Right ventricle myocardium inferior (tissue), 1 donor: ENCODE measurements at places on chromosomes 6 and 20.
A peak's percentile ranks its signal among the peaks of the same experiment; 100 is the strongest.

DNA sequence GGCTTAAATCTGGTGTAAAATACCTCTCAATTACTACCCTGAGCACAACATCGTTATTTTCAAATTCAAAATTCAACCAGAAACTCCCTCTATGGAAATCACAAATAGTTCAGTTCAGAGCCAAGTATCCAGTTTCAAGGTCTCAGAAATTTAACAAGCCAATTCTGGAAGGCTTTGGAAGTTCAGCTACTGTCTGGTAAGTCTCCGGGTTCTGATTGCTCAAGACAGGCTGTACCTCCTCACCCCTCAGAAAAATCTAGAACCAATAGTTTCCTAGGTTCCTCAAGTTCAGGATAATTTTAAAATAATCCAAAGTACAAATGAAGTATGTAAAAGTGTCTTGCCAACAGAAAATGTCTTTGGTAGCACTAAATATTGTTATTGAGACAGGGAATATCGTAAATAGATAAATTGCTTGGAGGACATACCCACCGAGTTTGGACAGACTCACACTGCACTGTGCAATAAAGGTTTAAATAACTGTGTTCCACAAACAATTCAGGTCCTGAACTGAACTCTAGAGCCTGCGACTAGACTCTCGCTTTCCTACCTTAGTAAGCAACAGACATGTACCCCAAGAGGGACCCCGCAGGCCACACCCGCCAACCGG, 729 bp downstream of the ATG5 start:
- no peak for DNase-seq

GRCh38 chr6:30470968-30471367, 18.3 kb upstream of the HLA-E start:
- DNase-seq = no peak

DNA sequence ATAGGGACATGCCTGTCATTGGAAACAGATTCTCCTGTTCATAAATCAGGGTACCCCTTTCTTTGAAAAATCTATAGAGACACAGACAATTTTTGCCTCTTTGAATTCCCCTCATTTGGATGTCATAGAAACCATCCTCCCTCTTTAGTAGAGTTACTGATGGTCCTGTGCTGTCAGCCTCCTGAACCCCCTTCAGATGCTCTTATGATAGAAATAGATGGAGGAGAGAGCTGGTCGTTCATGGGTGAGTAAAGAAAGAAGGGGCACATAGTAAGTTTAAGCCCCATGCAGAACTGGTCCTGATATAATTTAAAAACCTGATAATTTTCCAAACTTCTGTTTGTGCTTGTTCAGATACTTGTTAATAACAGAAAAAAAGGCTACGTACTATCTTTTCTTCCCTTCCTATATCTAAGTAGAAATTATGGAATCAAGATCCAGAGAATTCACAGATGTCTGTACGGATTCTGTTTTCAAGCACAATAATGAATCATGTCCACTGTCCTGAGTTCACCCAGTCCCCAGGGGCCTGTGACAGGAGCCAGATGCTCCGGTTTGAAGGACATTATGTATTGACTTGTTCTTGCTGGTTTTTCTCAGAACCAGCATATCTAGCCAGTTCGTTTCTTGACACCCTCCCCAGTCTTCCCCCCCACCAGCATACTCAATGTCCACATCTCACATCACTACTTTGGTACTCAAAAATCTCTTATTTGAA, 78.1 kb downstream of the NCOA7 start:
- DNase-seq = peak; percentile 82

DNA sequence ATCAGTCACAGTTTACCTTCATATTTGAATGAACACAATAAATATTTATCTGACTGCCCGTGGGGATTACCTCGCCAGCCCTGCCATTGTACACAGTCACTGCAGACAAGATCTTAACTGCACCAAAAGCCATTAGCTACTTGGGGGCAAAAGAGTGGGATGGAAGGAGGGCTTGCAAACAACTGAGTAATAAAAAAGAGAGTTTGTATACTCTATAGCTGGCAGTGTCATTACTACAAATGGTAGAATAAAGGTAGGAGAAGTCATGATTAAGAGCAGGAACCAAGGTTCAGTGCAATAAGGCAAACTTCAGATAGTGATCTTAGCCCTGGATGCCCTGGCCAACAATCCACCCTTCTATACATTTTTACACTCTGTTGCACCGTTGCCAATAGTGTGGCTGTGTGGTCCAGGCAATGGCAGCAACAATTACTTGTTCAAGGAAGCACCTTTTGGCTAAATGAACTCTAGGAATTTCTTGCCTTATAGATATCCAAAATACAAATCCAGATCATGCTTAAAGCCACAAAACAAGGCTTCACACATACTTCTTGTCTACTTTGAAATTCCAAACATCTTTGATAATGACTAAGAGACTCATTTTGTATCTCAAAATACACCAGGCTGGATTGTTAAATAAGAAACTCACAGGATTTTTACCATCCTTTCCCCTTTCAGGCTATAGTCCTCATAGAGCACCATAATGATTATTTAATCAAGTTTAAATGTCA, 955.4 kb upstream of the ADGRB3 start:
- DNase-seq = no peak

- DNase-seq = no peak
Measured at GRCh38 chr20:47231382-47232039, 125.0 kb downstream of the ZMYND8 start.

DNA sequence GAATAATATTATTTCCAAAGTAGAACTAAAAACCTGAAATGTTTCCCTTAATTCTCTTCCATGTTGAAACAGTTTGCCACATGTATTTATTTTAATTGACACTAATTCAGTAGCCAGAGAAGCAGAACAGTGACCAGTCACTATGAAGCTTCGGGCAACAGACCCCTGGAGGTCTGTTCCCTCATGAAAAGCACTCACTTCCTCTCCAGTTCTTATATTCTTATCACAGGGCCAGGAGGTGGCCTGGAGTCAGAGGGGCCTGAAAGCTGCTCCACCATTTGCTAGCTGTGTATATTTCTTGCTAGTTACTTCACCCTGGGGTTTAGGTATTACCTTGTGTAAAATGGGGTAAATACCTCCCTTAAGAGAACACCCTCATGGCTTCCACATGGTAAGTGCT, 49.1 kb downstream of the MAP7 start:
- no peak for DNase-seq

DNA sequence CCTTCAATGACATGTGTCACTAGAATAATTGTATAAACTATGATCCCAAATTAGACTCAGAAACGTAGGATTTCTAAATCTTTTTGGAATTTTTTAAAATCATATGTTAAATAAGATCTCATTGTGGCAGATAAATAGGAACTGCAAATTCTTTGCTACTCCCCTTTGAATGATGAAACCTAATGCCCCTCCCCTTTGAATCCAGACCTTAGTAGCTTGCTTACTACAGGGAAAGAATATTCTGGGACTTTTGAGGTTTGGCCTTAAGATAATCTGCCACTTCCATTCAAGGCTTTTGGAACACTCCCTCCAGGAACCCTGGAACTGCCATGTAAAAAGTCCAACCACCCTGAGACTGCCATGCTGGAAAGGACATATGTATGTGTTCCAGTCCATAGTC, 7.1 kb downstream of the TDP2 start:
- no peak for DNase-seq

- DNase-seq = no peak
Measured at GRCh38 chr6:71524201-71524600, 235.6 kb downstream of the OGFRL1 start.

DNA sequence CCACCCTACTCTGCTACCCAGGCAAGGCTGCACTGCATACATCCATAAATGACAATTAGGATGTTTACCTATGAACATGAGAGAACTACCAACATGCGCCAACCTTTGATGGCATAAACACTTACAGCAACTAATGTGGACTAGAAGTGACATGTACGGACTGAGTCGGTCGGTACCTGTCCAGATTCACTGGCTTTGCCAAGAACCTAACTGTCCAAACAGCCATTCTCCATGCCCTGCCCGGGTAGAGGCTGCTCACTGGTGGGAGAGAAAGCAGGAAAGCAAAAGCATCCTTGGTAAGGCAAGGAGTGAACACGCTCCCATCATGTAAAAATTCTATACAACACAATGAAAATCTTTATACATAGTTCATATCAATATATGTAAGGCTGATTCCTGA, 30.0 kb downstream of the SYNDIG1 start:
- no peak for DNase-seq

DNA sequence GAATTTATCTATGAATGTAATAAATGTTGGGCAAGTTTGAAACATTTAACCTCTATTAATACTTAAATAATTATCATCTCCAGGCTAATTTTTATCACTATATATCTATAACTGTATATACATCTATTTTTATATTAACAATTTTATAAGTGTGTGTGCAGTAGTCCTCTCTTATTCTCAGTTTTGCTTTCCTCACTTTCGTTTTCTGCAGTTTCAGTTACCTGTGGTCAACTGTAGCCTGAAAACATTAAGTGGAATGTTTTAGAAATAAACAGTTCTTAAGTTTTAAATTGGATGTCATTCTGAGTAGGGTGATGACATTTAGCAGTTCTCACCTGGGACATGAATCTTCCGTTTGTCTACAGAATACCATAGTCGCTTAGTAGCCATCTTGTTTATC, 379.4 kb upstream of the MAN1A1 start:
- DNase-seq = no peak

DNA sequence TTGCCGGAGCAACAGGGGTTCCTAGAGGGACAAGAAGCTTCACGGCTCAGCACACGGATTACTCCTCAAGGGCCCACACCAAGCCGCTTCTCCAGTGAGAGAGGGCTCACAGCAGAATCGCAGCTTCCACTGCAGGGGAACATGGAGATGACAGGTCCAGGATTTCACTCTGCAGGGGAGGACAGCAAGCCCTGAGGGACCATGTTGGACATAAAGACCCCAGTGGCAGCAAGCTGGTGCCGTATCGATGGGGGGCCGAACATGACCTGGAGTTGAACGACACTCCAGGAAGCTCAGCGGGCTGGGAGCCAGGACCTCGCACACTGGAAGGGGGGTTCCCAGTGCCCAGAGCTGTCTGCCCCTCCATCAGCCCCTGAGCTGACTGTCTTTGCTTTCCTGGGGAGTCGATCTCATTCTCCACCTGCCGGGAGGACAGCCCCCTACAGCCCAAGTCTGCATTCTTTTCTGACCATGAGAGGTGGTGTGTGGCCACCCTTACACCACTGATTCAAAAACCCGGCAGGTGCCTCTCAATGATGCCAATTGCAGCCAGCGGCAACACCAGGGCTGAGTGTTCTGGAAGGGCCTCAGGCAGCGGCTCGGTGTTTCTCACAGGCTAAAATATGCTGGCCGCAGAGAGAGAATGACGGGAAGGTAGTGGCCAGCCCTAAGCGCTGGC, 194.5 kb upstream of the CDH4 start:
- no peak for DNase-seq

GRCh38 chr20:40688129-40689099, 622 bp downstream of the MAFB start:
- DNase-seq = peak; percentile 77

GRCh38 chr6:5763871-5764270, 242.9 kb downstream of the NRN1 start:
- DNase-seq = no peak

- DNase-seq = no peak
Measured at GRCh38 chr6:56856036-56856580, 98.8 kb upstream of the BEND6 start.

- no peak for DNase-seq
Measured at GRCh38 chr6:21845439-21846140, 252.0 kb downstream of the SOX4 start.

- DNase-seq = no peak
Measured at GRCh38 chr20:9629831-9630230, 115.4 kb downstream of the LAMP5 start.

DNA sequence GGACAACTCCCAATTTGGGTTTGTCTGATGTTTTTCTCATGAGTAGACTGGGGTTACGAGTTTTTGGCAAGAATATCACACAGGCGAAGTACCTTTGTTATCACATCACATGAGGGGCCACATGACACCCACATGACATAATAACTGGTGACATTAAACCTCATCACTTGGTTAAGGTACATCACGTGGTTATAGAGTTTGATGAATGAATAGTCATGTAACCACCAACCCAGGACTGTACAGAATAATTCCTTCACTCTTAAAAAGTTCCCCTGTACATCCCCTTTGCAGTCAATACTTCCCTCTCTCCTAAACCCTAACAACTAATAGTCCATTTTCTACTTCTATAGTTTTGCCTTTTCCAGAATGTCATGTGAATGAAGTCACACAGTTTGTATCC, 83.4 kb downstream of the REV3L start:
- no peak for DNase-seq

DNA sequence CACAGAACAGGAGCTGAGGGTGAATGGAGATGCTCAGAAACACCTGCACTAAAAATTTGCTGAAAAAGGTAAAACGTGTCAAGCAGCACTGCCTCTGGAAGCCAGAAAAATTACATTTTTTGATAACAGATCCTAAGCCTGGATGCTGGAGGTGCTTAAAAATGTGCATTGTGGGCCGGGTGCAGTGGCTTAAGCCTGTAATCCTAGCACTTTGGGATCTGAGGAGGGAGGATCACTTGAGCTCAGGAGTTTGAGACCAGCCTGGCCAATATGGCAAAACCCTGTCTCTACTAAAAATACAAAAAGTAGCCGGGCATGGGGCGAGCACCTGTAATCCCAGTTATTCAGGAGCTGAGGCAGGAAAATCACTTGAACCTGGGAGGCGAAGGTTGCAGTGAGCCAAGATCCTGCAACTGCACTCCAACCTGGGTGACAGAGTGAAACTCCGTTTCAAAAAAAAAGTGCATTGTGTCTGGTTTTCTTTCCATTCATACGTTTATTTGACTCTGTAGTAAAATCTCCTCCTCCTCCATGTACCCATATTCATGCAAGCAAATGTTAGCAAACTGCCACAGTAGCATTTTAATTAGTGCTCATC, 587 bp upstream of the BTN3A1 start:
- DNase-seq = no peak

DNA sequence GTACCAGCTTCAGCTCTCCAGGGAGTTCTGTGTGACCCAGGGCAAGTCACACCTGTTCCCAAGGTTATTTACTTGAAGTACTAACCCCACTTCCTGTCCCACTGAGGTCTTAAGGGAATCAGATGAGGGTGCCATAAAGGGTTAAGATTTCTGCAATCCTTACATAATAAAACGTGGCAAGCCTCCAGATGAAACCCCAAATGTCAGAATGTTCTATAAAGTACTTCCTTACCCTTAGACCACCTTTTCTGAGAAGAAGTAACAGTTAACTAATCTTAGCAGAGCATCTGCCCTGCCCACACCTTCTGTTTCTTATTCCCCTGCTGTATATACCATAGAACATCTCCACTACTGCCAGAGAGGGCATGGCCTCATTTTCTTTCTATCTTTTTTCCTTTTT, 6.0 kb upstream of the AVP start:
- DNase-seq = no peak
